ENCODE measurements at places on chromosomes 12 and 14. TPM values are rescaled to one million over a fixed set of nuclear protein-coding genes. Genes with fewer than 3 reads are reported as not detected.

DNA sequence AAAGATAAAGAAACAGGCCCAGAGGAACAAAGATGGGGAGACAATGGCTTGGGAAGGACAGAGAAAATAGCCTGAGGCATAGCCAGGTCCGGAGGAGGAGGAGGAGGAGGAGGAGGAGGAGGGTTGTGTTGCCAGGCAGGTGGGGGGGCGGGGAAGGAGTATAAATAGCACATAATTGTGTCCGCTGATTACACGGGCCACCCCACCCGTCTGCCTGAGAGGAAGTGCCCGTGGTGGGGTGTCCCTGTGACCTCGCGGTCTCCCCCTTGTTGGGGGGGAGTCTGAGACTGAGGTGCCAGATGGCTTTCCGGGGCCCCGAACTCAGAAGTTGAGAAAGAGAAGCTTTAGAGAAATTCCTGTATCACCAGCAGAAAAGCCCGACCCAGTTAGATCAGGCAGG lies 1.9 kb upstream of the SP7 start:
- DNase-seq = no peak

DNA sequence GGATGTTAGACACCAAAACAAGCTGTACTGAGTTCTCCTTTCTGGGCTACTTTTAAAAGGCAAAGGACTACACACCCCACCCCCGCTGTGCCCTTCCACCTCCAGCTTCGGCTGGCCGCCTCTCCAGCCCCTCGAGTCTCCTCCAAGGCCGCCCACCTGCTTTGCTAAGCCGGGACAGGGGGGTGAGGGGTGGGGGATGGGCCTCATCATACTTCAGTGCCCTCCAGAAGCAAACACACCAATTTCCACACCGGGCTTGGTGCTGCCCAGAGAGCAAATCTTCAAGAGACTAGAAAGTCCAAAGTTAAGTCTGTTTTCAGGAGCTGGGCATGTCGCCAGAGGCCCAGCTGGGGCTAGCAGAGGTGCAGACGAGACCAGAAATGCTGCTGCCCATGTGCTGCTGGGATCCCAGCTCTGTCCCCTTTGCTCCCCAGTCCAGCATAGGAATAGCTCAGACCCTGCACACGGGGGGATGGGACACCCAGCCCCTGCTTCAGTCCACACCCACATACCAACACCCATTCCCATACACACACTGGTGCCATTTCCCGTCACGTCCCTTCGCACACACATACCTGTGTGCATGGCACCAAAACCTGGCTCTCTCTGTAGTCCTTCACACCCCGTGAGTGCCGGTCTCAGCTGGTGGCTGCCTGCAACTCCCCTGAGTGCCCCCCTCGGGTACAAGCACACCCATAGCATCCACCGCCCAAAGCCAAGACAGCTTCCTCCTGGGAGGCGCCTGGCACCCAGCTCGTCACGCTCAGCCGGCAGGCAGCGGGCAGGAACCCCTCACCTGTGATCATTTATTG lies 1.0 kb downstream of the SLC6A12 start:
- peak; percentile 17 for DNase-seq

GRCh38 chr12:85872497-85873091 lies 1.5 kb upstream of the NTS start:
- DNase-seq = peak; percentile 65

DNA sequence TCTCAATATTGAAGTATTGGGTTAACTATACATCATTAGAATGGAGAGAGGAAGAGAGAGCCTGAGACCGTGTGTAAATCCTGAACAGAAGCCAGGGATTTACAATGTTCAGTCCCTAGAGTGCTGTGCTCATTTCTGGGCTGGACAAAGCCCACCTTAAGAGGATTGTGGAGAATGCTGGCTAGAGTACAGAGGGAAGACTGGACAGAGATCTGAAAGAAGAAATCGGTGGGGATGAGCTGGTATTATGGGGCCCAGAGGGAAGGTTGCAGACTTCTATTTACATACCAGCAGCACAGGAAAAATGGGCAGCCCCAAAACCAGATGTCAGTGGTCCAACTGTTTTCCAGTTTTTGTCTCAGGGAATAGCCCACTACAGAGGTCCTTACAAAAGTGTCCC lies 42.3 kb downstream of the RTN1 start:
- no peak for DNase-seq

DNA sequence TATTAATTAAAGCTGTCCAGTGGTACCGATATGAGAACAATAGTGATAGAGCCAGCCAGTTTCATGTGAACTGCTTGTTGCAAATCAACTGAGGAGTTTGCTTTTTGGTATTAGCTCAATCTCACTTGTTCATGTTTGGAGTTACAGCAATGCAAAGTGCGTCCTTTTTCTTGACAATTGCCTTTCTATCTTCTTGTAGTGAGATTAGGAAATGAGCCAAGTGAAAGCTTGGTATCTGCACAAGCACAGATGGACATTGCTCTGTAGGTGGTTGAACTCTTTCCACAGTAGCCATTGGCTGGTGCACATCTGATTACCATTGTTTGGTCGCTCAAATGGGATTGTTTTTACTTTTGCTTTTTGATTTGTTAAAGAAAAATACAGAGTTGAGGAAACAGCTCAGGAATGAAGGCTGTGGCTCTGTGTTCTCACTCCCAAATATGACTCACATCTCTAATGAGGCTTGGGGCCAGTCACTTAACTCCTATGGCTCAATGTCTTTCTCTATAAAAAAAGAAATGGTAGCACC lies 241.4 kb downstream of the BMP4 start:
- peak; percentile 49 for DNase-seq

- no peak for DNase-seq
Measured at GRCh38 chr14:31283153-31283552, 75.6 kb upstream of the HECTD1 start.

DNA sequence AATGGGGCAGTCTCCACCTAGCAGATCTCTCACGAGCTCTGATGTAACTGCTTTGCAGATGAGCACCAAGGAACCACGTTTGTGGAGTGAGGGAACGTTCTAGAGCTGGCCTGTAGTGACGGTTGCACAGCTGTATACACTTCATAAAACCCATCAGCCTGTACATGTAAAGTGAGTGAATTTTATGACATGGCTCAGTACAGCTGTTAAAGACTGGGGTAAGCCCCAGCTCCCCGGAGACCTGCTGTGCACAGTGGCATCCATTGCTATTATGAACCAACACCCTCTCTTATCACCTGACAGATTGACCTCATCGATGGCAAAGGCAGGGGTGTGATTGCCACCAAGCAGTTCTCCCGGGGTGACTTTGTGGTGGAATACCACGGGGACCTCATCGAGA lies 20.6 kb downstream of the KMT5A start:
- no peak for DNase-seq

DNA sequence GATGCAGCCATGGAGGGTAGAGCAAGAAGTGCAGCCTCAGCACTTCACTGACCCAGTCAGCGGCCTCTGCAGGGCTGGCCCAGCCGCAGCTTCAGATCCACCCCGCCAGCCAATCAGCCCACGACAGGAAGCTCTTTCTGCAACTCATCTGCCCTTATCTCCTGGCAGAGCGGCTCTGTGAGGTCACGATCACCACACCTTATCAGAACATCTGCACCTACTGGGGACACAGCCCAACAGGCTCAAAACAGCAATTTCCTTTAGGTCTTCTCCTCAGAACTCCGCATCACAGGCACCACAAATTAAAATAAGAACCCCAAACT lies 287.3 kb downstream of the BCL11B start:
- DNase-seq = no peak

GRCh38 chr12:12365446-12365802 lies 8.5 kb downstream of the BORCS5 start:
- no peak for DNase-seq

Gene AICDA
- total RNA-seq = not detected

Gene DTX1
- total RNA-seq = not detected

Gene EXOC5
- total RNA-seq = 107 TPM

Gene PRICKLE1
- 13.9 TPM for total RNA-seq

Gene BCL2L14
- not detected for total RNA-seq

Measured in fibroblast of villous mesenchyme (primary cell).